Astrocyte (in vitro differentiated cells and primary cell): ENCODE measurements at places on chromosomes 1 and 21. TPM values are rescaled to one million over a fixed set of nuclear protein-coding genes. Genes with fewer than 3 reads are reported as not detected.

The CHAF1B gene
- total RNA-seq, result 2.8 and 3.0 TPM in 2 replicates

The PDE9A gene
- total RNA-seq, result 6.2 and 7.8 TPM in 2 replicates

The SOX13 gene
- total RNA-seq, result 9.2 and 12.4 TPM in 2 replicates

The HSPA6 gene
- 0.65 and 0.68 TPM in 2 replicates for total RNA-seq

The PDZK1 gene
- total RNA-seq, result 0.68 and 0.70 TPM in 2 replicates

The LCE3D gene
- total RNA-seq, result not detected in 2 replicates

The CD53 gene
- total RNA-seq, result not detected in 2 replicates

The RGS4 gene
- total RNA-seq, result 16.2 and 23.8 TPM in 2 replicates

The CD160 gene
- not detected in 2 replicates for total RNA-seq

DNA sequence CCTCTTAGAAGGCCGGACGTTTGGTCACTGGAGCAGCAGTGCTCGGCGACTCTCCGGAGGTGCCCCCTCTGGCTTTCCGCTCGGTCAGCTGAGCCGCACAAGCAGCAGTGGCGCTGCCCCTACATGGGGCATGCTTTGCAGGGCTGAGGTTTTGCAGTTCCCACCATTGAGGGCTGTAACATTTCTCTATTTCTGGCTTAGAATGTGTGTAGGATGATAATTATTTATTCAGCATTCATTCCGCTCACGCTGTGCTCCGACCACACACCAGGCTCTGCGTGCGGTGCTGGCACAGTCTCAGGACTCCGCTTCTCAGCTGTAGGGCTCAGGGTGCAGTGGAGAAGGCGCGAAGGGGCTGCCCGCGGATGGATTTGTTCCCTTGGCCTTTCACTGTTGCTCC, 119.5 kb downstream of the PCBP3 start:
- DNase-seq, result peak; percentile 3
- H3K27me3 ChIP-seq, result no peaks in the 10 kb centered on the region
- no peak overlapping the region for H3K4me3 ChIP-seq
- H3K4me1 ChIP-seq, result peaks cover 6% of the 10 kb centered on the region
- no peaks in the 10 kb centered on the region for H3K36me3 ChIP-seq

DNA sequence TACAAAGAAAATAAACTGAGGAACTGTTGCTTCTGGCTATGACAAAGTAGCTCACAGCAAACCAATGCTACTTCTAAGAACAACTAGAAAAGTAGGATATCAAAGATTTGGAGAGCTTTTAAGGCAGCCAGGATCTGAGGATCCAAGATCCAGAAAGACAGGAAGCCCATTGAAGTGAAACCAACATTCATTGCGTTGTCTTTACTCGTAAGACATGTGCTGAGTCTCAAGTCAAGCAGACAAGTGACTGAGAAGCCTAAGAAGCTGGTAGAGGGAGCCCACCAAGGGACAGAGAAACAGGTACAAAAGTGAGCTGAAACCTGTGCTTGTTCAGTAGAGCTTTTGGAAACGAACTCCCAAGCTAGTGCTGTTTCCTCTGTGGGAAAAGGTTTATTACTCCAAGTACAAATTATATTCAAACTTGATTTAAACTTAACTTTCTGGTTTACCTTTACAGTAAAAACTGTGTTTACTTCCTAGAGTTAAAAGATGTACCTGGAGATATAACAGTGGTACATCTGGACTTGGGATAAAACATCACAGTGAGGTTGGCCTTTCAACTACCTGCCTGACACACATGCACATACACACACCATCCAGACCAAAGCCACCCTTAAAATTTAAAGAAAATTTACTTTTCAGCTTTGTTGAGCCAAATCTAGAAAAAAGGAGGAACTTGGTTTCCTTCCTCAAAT, 41.2 kb downstream of the NME7 start:
- DNase-seq, result no peak
- H3K4me3 ChIP-seq, result no peak overlapping the region
- H3K36me3 ChIP-seq, result no peaks in the 10 kb centered on the region
- no peak overlapping the region for H3K27ac ChIP-seq
- H3K27me3 ChIP-seq, result no peaks in the 10 kb centered on the region
- peaks cover 5% of the 10 kb centered on the region for H3K4me1 ChIP-seq

GRCh38 chr1:24930260-24931145, at the start of gene RUNX3:
TSS of gene RUNX3 (minus strand) at chr1:24930276. CDS start at chr1:24929868, 408 bp downstream.
- H3K27ac ChIP-seq, result no peak within 1 kb of the TSS
- peaks cover 92% of the 10 kb centered on the region for H3K27me3 ChIP-seq
- H3K4me3 ChIP-seq, result no peak within 1 kb of the TSS
- H3K4me1 ChIP-seq, result peaks cover 2% of the 10 kb centered on the region
- H3K36me3 ChIP-seq, result no peaks in the 10 kb centered on the region
- no peak for DNase-seq

DNA sequence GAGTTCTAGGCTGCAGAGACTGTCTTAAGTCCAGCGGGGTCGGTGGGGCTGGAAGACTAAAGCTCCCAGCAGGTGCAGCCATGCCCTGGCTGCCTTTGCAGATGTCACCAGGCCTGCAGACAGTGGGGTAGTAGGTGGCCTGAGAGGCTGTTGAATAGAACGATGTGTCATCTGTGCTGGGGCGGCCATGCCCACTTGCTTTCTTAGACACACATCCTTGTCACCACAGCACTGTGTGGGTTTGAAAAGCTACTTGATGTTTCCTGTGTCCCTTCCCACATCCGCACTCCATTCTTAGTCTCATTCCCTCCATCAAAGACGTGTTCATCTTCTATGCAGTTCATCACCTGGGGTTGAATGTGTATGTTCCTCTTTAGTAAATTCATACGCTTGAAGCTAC, 184.5 kb upstream of the TMEM51 start:
- no peaks in the 10 kb centered on the region for H3K27me3 ChIP-seq
- H3K4me1 ChIP-seq, result peaks cover 28% of the 10 kb centered on the region
- no peaks in the 10 kb centered on the region for H3K36me3 ChIP-seq
- H3K4me3 ChIP-seq, result no peak overlapping the region

- no peak overlapping the region for H3K27ac ChIP-seq
- H3K36me3 ChIP-seq, result no peaks in the 10 kb centered on the region
- peaks cover 2% of the 10 kb centered on the region for H3K27me3 ChIP-seq
- DNase-seq, result no peak
- no peaks in the 10 kb centered on the region for H3K4me1 ChIP-seq
Measured at GRCh38 chr1:17515902-17516301, 23.6 kb upstream of the ARHGEF10L start.

GRCh38 chr1:31183927-31184554, 55.6 kb downstream of the NKAIN1 start:
- no peak overlapping the region for H3K27ac ChIP-seq
- no peak for DNase-seq
- no peak overlapping the region for H3K4me3 ChIP-seq
- peaks cover 8% of the 10 kb centered on the region for H3K27me3 ChIP-seq

DNA sequence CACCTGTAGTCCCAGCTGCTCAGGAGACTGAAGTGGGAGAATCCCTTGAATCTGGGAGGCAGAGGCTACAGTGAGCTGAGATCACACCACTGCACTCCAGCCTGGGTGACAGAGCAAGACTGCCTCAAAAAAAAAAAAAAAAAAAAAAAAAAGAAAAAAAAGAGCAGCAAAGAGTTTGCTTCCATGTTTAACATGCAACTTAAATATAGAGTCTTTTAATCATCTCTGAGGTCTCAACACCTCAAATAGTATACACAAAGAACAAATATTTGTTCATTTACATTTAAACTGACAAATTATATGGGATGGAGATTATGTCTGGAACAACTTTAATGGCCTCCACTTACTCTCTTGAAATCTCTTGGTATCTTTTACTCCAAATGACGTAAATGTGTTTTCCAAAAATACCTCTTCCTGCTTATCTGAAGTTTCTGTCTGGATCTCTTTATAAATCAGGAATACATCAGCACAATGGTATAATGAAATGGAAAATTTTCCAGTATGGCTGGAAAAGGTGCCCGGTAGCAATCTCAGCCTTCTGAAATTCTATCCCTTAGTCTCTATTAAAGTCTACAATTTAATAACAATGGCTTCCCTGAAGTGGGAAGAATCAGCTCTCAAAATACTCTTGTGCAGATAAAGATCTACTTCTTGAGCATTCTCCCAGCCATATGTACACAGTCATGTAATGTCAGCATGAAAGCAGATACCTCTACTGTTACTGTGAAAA, 258.5 kb downstream of the OMA1 start:
- DNase-seq, result no peak
- H3K36me3 ChIP-seq, result no peaks in the 10 kb centered on the region
- no peak overlapping the region for H3K27ac ChIP-seq

DNA sequence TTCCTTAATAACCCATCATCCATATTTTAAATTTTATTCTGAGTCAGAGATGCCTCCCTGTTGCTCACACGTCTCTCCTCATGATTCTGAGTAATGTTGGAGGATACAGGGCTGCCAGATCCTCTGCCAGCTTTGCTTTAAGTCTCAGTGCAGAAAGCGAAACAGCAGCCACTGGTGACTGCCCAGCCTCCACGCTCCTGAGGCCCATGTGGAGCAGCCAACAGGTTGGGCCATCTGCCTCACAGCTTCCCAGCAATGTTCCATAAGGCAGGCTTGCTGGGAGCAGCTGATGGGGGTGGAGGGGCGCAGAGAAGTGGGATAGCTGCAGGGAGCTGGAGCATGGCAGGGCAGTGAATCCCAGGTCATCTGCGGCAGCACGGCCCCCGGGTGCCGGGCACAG, 104.2 kb downstream of the IGSF21 start:
- no peak overlapping the region for H3K27ac ChIP-seq
- H3K36me3 ChIP-seq, result no peaks in the 10 kb centered on the region
- H3K27me3 ChIP-seq, result no peaks in the 10 kb centered on the region
- no peak overlapping the region for H3K4me3 ChIP-seq
- DNase-seq, result no peak
- H3K4me1 ChIP-seq, result no peaks in the 10 kb centered on the region

GRCh38 chr1:233111731-233112130, 161.3 kb downstream of the NTPCR start:
- H3K27me3 ChIP-seq, result no peaks in the 10 kb centered on the region
- peak overlapping the region; percentile 98 for H3K27ac ChIP-seq
- no peak for DNase-seq
- H3K4me3 ChIP-seq, result no peak overlapping the region
- H3K4me1 ChIP-seq, result peaks cover 36% of the 10 kb centered on the region

DNA sequence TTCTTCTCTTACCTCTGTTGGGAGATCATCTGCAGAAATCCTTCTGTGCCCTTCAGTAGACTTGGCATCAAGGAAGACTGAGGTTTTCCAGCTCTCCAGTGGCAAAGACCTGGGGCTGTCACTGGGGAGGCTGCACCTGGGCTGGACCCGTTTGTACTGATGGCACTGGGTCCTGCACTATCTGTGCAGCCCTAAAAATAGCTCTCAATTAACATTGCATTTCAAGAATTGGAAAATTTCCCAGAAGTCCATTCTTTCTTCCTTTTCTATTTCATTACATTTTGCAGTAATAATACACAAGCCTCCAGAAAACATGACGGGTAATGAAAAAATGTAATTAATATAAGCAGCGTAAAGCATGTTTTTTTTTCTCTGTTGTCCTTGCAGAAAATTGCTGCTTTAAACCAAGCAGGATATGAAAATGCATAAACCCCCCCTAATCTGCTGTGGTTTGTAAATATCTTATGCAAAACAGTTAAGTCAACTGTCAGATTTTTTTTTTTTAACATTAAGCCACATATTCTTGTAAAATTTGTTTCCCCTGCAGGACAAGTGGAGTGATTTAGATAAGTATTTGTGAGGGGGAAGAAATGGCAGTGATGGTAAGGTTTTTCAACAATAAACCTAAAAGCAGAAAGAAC, 64.9 kb downstream of the LMO4 start:
- no peaks in the 10 kb centered on the region for H3K36me3 ChIP-seq
- H3K27ac ChIP-seq, result no peak overlapping the region
- DNase-seq, result no peak
- H3K27me3 ChIP-seq, result no peaks in the 10 kb centered on the region
- H3K4me3 ChIP-seq, result no peak overlapping the region
- H3K4me1 ChIP-seq, result peaks cover 16% of the 10 kb centered on the region

- peaks cover 57% of the 10 kb centered on the region for H3K36me3 ChIP-seq
- H3K27me3 ChIP-seq, result no peaks in the 10 kb centered on the region
- H3K27ac ChIP-seq, result no peak overlapping the region
- H3K4me1 ChIP-seq, result no peaks in the 10 kb centered on the region
- DNase-seq, result peak; percentile 39
Measured at GRCh38 chr1:183543619-183544204, 46.5 kb downstream of the NCF2 start.

DNA sequence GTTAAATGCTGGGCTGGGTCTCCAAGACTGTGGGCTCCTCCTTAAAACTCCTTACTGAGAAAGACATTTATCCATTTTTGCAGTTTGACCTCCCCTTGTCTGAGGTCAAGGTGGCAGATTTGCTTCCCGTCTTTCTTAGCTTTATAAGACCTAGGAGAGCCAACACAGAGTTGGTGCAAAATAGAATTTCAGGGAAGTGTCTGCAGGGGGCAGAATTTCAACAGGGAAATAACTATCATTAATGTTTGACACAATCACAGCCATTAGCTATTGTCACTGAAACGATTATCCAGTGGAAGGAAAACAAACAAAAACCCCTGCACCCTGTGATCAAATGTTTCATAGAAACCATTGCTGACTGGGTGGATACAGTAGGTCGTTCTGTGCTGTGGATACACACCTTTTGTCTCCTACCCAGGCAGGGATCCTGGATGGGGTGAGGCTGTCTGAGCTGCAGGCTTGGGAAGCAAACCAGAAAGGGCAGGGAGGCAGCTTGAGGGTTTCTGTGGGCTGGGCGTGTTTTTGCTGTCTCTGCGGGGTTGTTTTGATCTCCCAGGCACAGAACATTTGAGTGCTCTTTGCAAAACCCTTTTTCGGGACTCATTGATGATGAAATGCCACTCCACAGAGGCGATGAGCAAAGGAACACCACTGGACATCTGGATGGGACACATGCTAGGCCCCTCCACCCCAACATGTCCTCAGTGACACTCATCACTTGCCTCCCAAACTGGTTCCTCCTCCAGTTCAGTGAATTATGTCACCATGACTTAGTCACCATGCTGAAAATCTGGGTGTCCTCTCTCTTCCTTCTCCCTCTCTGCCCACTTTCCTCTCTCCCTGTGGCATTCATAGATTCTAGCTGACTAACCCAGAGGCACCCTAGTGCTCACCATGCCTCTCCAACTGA, 94.2 kb upstream of the SERBP1 start:
- no peak overlapping the region for H3K27ac ChIP-seq
- H3K4me3 ChIP-seq, result no peak overlapping the region
- H3K36me3 ChIP-seq, result no peaks in the 10 kb centered on the region

GRCh38 chr1:205317311-205317917, 4.1 kb downstream of the NUAK2 start:
- peak; percentile 43 for DNase-seq
- no peaks in the 10 kb centered on the region for H3K36me3 ChIP-seq
- H3K4me3 ChIP-seq, result peak overlapping the region; percentile 19

GRCh38 chr1:15171271-15171908, 17.8 kb downstream of the TMEM51 start:
- no peak for DNase-seq
- no peak overlapping the region for H3K4me3 ChIP-seq
- H3K36me3 ChIP-seq, result no peaks in the 10 kb centered on the region
- H3K27ac ChIP-seq, result no peak overlapping the region
- H3K27me3 ChIP-seq, result no peaks in the 10 kb centered on the region

- peaks cover 49% of the 10 kb centered on the region for H3K4me1 ChIP-seq
- no peaks in the 10 kb centered on the region for H3K36me3 ChIP-seq
- DNase-seq, result no peak
- H3K4me3 ChIP-seq, result peak overlapping the region; percentile 63
- no peaks in the 10 kb centered on the region for H3K27me3 ChIP-seq
Measured at GRCh38 chr1:150562446-150563339, 13.5 kb downstream of the ADAMTSL4 start.
